T-helper 9 cell (primary cell): ENCODE measurements at places on chromosomes 4 and X.

DNA sequence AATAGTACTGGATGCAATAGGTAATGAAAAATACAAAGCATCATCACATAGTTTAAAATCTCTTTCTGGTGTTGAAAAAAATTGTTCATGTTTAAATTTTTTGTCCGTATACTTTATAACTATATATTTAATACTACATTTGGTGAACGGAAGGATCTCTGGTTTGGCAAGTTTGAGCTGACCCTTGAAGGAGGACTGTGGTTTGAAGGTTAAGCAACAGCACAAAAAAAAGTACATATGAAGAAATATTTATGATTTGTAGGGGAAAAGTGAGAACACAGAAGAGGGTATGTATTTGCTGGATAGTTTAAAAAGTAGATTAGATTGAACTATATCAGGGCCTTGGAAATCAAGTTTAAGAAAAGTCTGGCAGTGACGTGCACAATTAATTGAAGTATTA, 13.3 kb downstream of the SRP72 start:
- DNase-seq: no peak

DNA sequence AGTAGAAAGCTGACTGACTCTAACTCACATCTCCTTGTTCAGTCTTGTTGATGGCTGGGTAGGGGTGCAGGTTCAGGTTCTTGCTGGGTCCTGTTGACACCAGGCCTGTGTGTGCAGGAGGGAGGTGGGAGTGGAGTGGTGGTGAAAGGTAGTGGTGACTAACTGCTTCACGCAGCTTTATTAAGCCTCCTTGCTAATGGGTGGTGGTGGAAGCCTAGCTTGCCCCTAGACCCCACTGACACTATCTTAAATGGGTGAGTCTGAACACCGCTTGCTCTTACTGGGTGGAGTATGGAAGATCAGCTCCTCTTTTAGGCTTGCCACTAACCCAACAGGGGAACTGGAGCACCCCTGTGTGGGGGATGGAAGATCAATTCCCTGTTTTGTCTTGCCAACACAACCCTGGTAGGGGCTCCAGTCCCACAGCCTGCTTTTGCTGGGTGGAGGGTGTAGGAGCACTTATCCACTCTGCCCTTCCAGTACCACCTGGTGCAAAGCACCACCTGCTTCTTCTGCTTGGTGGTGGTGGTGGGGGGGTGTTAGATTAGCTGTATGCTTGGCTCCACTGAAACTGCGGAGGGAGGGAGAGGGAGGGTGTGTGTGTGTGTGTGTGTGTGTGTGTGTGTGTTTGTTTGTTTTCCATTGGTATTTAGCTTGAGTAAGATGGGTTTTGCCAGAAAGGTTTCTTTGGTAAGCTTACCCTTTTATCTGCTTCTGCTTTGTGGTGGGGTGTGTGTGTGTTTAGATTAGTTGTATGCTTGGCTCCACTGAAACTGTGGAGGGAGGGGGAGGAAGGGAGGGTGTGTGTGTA, 25.6 kb downstream of the KDM6A start:
- no peak for DNase-seq

GRCh38 chr4:18007625-18008024, 13.9 kb downstream of the LCORL start:
- DNase-seq: no peak

DNA sequence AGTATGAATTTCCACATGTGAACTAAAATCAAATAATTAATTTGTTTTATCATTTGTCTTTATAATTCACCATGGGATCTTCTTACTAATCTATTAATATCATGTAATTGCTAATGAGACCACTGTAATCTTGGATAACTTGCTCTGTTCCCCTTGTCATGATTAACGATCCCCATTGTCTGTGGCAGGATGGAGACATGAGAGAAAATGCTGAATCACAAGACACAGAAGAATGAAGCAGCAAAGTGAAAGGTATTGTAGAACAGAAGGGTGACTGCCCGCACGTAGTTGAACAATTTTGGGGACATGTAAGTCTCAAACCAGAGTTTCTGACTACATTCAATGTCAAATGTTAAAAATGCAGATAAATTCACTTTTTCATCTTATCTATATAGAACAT, 135.2 kb downstream of the EPHA5 start:
- no peak for DNase-seq

DNA sequence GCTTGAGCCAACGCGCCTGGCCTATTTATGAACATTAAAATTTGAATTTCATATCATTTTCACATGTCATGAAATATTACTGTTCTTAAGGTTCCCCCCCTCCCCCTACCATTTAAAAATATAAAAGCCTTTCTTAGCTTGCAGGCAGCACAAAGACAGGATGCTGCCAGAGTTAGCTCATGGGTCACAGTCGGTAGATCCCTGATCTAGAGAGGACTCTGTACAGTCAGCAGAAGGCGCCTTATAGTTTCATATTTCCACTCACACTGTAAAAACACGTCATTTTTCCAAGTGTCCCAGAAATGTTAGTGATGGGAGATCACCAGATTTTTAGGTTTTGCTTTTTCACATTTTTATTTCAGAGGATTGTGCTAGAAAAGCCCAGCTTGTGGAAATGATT, 12.2 kb downstream of the NOCT start:
- no peak for DNase-seq

DNA sequence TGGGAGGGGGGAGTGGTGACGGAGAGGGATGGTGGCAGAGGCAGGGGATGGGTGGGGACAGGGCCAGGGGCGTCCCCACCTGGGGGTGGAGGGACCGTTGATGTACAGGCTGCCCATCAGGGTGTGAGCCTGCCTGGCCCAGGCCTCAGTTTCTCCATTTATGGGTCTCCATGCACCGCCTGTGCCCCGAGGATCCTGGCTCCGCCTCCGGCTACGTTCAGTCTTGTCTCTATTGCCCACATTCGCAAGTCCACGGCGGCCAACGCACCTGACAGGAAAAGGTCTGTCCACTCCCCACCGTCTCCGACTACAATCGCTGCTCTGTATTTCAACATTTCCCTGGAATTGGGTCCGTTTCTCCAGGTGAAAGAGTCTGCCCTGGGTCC, 96.3 kb upstream of the NKX1-1 start:
- no peak for DNase-seq

DNA sequence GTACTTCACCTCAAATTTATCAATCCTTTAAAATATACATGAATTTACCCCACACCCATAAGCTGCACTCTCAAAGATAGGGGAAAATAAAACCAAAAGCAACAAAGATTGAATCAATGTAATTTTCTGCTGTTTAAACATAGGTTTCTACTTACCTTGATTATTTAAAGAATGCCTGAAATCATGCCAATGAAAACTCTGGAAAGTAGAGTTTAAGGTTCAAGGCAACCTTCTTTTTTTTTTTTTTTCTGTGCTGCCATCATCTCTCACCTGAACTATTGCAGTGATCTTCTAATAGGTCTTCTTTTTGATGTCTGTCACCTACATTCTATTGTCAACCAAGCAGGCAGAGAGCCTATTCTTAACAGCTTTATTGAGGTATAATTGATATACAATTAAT, 682.1 kb downstream of the IL1RAPL1 start:
- no peak for DNase-seq

DNA sequence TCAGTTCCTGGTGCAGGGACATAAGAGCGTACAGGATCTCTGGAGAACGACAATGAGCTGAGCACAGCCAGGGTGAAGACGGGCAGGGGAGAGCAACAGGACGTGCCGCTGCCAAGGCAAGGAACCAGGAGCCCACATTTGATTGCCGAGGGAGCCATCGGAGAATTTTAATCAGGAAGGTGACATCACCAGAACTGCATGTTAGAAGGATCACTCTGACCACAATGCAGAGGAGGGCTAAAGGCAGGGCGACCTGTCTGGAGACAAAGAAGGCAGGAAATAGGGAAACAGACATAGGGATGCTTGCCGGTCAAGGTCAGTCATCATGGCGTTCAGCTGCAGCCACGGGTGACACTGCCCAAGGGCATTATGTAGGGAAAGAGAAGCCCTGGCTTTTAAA, 81.4 kb downstream of the RBM47 start:
- DNase-seq: no peak

DNA sequence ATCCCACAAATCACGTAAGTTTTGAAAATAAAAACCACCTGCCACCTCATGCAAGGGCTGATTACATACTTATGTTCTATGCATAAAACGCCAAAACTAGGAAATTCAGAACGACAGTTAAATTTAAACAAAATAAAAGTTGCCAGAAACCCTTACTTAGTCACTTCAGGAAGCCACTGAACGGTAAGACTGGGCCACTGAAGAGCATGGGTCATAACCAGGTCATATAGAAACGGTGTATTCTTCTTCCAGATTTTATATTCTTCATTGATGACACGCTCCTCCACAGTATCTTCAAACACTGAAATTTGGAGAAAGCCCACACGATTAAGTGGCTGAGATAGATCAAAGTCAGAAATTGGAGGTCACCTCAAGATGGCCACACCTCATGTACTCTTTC, 1.2 kb downstream of the RBBP7 start:
- no peak for DNase-seq

- no peak for DNase-seq
Measured at GRCh38 chr4:113407409-113407808, 354.1 kb downstream of the CAMK2D start.
